ENCODE measurements at places on chromosomes 13 and 19.

DNA sequence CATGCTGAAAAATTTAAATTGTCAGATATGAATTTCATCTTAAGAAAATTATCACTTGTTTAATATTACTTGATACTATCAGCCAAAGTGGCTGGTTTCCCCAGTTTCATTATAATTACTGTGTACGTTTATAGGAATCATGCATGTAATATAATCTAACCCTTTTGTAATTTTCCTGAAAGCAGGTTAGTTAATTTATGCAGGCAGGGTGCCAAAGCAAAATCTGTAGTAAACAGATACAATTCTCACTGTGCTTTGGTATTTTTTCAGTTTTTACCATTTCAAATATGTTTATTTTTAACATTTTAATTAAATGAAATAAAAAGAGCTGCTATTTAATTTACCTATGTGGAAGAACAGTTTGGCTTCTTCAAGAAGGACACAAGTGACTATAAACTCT, 1227.5 kb upstream of the MIR17HG start:
- DNase-seq = no peak

DNA sequence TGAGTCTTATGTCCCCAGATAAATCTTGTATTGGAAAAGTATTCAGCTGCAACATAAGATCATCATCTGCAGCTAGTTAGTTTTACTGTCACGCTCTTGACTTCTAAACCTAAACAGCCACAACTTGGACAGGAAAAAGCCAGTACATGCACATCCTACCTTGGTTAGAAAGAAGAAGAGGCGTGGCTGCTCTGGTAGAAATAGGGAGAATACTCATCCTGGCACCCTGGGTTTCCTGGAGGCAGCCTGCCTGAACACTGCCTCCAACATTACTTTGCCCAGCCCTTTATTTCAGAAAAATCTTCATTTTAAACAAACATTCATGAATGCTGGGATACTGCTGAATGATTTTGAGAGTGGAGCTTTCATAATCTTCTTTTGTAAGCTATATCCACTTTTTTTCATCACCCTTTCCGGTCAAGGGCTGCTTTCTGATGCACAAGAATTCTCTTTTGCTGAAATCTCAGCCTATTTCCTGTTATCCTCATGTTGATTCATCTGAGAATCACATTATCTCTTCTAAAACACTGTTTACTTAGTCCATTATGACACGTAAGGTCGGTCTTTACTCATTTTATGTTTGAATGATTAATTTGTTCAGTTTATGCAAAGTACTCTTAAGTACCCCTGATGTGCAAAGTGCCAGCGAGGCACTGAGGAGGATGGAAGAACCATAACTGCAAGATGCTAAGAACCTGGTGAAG, 55.2 kb downstream of the STARD13 start:
- DNase-seq = no peak

GRCh38 chr19:6602729-6603114, 11.8 kb upstream of the CD70 start:
- no peak for DNase-seq

DNA sequence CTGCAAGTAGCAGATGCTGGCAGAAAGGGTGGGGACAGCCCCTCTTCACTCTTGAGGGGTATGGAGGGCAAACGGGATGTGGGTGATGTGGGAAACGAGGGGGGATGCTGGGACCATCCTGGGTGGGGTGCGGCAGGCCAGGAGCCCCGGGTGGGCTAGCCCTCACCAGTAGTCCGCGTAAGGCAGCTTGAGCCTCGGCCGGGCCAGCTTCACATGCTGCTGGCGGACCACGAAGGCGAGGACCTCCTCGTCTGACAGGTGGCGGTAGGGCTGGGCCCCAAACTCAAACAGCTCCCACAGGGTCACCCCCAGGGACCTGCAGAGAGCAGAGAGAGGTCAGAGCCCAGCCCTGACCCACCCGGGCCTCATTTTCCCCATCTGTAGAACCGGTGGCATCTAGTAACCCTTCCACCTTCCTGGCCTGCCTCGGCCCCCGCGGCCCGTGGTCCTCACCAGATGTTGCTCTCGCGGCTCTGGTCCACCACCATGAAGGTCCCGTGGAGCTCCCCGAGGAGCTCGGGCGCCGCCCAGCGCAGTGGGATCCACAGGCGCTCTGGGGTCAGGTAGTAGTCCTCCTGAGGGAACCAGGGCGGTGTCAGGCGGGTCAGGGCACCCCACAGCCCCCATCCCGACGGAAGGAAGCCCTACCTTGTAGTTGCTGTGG, 10.7 kb downstream of the LMTK3 start:
- no peak for DNase-seq

DNA sequence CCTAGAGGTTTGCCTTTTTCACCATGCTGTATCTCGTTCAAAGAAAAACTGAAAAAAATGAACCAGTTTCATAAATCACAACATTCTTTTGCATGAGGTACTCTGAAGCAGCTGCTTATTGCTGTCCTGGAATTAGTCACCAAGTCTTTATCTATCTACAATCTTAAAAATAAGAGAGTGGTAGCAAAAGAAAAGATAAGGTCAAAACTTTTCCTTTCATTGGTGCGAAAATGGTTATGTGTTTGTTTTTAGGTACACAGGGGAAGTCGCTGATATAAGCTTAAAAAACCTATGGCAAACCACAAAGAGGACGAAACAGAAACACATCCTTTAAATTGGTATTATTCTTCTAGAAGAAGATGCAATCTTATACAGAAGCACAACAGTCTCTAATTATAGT, 20.7 kb downstream of the OBI1 start:
- no peak for DNase-seq

DNA sequence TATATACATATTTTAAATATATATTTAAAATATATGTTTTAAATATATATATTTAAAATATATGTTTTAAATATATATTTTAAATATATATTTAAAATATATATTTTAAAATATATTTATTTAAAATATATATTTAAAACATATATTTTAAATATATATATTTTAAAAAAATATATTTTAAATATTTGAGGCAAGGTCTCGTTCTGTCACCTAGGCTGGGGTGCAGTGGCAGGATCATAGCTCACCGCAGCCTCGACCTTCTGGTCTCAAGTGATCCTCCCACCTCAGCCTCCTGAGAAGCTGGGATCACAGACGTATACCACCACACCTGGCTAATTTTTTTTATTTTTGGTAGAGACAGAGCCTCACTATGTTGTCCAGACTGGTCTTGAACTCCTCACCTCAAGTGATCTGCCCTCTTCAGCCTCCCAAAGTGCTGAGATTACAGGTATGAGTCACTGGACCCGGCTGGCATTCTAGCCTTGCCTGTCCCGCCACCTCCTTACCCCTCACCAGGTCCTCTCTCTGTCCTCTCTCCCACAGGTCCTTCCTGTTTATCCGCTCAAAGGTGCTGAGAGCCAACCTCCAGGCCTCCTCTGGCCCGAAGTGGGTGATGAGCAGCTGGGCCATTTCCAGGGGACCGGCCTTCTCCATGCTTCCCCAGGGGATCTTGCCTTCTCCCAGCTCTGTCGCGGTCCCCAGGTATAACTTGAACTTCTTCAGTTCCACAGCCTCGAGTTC, 564 bp downstream of the NLRP12 start:
- no peak for DNase-seq

- no peak for DNase-seq
Observed at GRCh38 chr19:6590258-6590826, 608 bp downstream of the CD70 start.

DNA sequence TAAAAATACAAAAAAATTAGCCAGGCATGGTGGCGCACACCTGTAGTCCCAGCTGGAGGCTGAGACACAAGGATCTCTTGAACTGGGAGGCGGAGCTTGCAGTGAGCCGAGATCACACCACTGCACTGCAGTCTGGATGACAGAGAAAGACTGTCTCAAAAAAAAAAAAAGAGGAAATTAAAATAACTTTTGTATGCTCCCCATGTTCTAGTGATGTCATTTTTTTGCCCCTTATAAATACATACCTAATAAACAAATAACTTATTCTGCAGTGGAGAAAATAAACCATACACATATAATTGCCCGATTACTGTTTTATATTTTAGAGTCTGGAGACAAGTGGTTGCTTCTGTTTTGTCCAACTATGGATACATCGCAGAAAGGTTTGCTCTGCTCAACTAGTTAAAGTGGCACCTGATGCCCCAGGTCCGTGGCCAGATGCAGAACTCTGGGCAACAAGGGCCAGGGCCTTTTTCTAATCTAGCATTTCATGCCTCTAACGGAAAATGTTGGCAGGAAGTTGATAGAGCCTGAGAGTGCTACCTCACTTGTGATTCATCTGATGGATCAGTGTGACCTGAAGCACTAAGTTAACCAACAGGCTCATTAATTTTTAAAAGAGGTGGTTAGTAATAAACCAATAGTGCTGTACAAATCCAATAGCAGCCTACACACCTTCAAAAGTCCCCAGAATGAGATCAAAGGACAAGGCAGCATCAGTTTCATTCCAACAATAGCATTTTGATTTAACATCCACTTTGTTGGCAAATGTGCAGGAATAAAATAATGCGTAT, 18.8 kb downstream of the UBE2L5 start:
- DNase-seq = no peak

- no peak for DNase-seq
Observed at GRCh38 chr13:26599860-26600259, 42.4 kb downstream of the WASF3 start.

- DNase-seq = no peak
Observed at GRCh38 chr13:25196971-25197370, 24.9 kb upstream of the AMER2 start.

- DNase-seq = no peak
Observed at GRCh38 chr13:26062853-26063444, 11.1 kb upstream of the SHISA2 start.

Measured in activated CD8-positive, alpha-beta memory T cell treated with anti-CD3 and anti-CD28 coated beads, Interleukin-2, amount 50 U/mL, for 48 hours (primary cell).